ENCODE measurements at places on chromosomes 6 and 20.
A peak's percentile ranks its signal among the peaks of the same experiment; 100 is the strongest.

- no peak for ATAC-seq
These were observed 71.7 kb downstream of the HIVEP1 start for GRCh38 chr6:12083763-12084162.

GRCh38 chr6:1849691-1850090, 240.0 kb downstream of the FOXC1 start:
- no peak for ATAC-seq

DNA sequence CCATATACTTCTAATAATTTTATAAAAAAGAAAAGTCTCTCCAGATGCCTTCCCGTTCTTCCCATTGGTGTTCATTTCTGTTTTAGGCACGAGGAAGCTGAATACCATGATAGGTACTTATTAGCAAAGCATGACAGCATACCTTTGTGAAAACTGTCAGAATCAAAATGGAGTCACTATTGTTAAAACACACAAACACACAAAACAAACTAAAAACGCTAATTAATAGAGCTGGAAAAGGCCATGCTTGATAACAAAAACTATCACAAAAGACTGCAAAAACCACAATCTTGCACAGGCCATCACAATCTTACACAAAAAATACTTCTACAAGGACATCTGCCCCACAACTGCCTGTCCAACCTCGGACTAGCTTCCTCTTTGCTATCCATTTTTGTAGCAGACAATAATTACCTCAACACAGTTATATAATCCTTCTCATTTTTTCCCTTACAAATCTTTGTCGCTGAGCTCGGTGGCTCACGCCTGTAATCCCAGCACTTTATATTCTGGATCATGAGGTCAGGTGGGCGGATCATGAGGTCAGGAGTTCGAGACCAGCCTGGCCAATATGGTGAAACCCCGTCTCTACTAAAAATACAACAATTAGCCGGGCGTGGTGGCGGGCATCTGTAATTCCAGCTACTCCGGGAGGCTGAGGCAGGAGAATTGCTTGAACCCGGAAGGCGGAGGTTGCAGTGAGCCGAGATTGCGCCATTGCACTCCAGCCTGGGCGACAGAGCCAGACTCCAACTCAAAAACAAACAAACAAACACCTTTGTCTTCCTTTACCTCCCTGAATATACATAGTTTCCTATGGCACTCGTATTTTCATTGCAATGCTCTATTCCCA, 3.2 kb upstream of the ABT1 start:
- no peak for ATAC-seq

GRCh38 chr6:131960371-131961133, 9.4 kb upstream of the CCN2 start:
- ATAC-seq = no peak

GRCh38 chr20:1094751-1095150, 23.7 kb upstream of the PSMF1 start:
- no peak for ATAC-seq

- ATAC-seq = peak; percentile 63
These were observed 47.2 kb downstream of the VEGFA start for GRCh38 chr6:43817192-43817591.

DNA sequence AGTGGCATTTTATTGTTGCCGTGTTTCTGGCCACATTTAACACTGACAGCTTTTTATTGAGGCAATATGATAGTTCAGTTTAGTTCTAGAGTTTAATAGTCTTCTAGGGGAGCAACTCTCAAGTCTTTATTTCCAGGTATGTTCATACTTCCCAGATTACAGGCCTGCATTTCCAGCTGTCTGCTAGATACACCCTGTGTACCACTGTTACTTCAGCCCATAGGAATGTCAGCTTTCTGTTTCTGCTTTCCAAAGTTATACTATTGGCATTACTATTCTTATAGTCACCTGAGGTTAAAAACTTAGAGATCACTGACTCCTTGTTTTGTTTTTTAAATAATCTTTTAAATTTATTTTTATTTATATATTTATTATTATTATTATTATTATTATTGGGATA, 7.6 kb downstream of the ZNF451 start:
- no peak for ATAC-seq

DNA sequence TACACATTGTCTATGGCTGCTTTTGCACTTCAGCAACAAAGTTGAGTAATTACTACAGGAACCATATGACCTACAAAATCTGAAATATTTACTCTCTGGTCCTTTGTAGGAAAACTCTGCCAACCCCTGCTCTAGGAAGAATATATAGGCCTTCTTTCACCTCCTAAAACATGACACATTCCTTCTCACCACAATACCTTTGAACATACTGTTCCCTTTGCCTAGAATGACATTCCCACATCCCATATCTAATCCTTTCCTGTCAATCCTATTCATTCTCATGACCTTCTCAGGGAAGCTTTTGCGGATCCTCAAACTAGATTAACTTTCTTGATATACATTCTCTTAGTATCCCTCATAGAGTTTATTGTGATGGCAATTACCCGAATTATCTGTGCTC, 18.0 kb upstream of the NCOA6 start:
- ATAC-seq = no peak

GRCh38 chr6:39962831-39963230, 28.6 kb upstream of the MOCS1 start:
- no peak for ATAC-seq

DNA sequence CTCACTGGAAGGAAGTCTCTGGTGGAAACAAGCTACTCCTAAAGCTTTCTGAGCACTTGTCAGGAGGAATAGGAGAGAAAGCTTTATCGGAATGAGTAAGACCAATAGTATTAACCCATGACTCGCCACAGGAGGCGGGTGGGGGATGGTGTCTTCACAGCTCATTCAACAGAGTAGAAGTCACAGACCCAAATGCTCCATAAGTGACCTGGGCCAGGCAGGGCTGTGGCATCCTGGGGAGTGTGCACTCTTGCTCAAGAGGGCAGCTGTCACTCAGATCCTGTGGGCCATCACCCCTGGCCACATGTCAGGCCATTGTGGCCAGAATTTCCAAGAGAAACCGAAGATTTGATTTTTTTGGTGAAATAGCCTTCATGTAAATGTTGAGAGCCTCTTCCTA, 116.0 kb downstream of the SYCP2 start:
- ATAC-seq = no peak

DNA sequence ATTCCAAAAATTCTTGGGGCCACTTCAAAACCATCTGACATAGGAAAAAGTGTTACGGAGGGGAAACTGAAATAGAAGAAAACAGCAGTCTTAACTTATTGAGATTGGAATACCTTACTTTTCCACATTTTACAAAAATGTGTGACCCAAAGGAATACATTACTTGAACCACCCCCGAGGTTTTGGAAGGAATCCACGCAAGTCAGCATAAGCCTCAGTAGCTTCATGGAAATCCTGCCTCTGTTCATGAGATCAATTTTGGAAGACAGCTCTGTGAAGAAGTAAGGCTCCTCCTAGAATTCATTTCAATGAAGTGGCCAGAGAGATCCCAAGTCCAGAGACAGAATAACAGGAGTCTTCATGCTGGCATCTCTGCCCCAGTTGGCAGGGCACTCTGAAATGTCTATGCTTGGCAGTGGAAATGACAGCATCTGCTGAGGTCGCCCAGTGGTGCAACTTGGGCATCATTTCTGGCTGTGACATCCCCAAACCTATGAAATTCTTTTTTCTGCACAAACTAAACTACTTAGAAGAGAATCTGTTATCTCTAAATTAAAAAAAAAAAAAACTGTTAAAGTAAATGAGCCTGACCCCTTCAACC, 132.5 kb downstream of the EPM2A start:
- ATAC-seq = no peak

- peak; percentile 39 for ATAC-seq
These were observed 171.1 kb downstream of the ADAT2 start for GRCh38 chr6:143279385-143279784.

- no peak for ATAC-seq
These were observed 142.4 kb upstream of the INSM1 start for GRCh38 chr20:20225325-20226043.

DNA sequence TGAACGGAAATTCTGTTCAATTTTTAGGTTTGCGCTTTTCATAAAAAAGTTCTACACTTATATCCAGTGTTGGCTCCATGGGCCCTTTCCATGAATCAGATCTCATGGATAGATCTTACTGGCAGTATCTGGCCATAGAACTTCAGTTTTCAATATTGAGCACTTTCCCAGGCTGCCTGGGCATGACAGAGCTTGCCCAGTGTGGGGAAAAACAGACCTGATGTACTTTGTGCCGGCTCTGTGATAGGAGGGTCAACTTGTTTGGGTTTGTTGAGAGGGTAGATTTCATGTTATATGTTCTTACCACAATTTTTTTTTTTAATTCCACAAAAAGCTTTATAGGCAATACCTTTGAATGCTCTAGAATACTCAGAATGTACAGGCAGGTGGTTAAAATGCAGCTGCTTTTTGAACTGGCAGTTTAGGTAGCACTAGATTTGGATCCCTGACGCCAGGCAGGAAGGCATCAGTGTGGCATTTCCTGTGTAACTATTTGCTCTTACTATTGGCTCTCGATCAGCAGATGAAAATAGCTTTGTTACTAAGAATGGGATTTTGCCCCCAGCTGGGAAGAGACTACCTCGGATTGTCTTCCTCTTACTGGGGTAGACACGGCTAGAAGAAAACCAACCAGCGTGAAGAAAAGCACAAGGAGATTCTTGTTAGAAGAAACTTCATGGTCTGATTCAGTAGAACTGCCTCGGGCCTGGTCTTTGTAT, 404.9 kb upstream of the SOX4 start:
- ATAC-seq = no peak

DNA sequence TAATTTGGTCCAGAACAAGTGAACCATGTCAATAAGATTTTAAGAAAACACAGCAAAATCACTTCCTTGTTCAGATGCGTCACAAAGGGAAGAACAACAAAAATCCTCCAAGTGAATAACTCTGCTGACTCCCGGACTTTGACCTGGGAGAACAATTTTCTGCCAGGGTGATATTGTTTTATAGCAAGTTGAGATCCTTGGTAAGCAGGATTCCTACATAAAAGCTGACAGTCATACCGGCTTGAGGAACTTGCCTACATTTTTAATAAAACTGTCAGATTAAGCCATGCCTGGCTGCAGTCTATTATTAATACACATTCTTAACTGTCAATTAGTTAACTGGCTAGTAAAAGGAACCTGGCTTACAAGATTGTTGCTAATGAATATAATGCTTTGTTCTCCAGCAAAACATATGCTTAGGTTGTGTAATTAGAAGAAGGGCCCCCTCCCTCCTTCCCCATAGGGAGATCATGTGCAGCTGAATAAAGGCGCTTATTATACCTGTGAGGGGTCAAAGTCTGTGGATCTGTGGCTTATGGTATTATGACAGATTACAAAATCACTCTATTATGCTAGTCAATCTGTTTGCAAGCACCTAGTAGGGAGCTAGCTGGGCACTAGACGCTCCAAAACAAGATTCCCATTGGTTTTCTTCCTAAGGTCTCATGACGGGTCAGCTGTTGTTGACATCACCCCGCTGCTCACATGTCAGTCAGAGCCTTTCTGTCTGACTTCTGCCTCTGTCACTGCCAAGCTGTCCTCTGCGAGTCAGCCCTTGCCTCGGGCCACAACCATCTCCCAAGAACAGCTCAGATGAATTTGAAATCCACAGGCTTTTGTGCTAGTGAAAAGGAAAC, 44.6 kb upstream of the SEC63 start:
- ATAC-seq = no peak

- ATAC-seq = no peak
These were observed 35.1 kb downstream of the SNAP25 start for GRCh38 chr20:10253780-10254179.

DNA sequence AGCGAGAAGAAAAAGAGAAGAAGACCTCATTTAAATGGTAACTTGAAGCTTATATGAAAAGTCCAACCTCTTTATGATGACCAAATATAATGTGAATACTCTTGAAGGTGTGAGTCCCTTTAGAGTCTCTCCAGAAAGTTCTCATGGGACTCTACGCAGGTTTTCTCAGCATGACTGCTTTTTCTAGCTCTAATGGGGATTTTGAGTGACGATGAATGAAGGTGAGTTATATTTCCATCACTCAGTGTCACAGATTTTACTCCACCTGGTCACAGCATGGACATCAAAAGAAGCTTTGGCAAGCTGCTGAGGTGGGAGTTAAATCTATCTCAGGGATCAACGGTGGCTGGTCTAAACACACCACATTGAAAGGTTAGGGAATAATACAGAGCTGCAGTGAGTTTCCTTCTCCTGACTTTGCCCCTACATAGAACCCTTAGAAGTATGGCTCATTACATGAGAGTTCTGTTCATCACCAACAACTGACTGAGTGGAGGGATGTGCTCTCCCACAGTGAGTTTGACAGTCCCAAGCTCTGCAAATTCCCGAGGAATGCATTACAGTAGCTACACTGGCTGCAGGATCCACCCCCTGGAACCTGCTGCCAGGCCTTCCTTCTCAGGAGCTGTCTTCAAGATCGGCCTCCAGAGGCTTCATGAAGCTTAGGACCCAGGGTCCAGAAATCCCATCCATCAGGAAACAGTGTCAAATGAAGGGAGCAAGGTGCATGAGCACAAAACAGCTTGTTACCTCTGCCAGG, 126.8 kb downstream of the FOXC1 start:
- no peak for ATAC-seq

DNA sequence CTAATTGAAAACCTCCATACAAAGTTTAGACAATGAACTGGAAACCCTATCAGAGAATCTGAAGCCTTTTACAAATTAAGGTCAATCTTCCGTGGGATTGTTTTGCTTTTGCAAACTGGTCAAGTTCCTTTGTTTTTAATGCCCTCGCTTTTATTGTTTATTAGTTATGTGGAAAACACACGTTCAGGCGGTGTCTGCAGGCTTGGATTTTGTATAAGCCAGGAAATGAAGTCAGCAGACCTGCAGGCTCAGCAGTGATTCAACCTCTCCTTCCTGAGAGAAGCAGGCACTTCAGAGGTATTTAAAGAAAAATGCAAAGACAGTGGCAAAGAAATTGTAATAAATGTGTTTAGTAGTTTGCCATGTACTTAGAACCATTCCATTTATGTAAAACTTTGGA, 103.4 kb upstream of the PDE10A start:
- ATAC-seq = no peak

GRCh38 chr6:157110607-157111006, 212.7 kb downstream of the TMEM242 start:
- no peak for ATAC-seq

- ATAC-seq = no peak
These were observed 68.1 kb upstream of the SLC4A11 start for GRCh38 chr20:3307078-3307477.

DNA sequence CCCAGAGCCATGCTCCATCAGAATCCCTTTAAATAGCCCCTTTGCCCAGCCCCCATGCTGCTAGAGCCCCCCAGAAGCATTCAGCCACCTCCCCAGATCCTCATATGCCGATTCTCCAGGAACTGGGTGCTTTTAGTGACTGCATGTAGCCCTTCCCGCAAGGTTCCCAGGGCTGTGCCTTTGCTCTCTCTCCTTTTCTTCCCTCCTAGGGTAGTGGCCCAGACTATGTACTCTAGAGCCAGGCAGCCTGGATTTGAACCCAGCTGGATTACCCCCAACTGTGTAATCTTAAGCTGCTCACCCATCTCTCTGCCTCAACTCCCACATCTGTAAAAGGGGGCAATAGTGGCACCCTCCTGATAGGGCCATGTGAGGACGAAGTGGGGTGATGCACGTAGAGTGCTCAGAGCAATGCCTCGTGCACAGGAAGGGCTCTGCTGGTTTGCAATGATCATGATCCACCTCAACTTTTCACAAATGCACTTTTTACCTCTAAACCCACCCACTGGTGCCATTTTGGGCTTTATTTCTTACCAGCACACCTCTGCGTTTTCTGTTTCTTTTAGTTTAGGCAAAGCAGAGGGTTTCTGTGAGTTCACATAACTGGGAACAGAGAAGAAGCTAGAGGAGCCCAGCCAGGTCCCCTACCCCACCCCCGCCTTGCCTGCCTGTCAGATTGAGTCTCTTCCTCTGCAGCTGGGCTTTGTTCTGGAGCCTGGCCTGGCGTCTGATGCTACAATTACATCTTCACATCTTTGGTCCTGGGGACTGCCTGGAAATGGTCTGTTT, 396.5 kb downstream of the RNGTT start:
- ATAC-seq = no peak

GRCh38 chr6:109058620-109059019, 36.0 kb downstream of the SESN1 start:
- no peak for ATAC-seq

Data from activated T-helper 17 cell treated with anti-CD3 and anti-CD28 coated beads, Interleukin-2, amount 50 U/mL, for 72 hours (primary cell).